ENCODE measurements at places on chromosomes 2 and 18.

DNA sequence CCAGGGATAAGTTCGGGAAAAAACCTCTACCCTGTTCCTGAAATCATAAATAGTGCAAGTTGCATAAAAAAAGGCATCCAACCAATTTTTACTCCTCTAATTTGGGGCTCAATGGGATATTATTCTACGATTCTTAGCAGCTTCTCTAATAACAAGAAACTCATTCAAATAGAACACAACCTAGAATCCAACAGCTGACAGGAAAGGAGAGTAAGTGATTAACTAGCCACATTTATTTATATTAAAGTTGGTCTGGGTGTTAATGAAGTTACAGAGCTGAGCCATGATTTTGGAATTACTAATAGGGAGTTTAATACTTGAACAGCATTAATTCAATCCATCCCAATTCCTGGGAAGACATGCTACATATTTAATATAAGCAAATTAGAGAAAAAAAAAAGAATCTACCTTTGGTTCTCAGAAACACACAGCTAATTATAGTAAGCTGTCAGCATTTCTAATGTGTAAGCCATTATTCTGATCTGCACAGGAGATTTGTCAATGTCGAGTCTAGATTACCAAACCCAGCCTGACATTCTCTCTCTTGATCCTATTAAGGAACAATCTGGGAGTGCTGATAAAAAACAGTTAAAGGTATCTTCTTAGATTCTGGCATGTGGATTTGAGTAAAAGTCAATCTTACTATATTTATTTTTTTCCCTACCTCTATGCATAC lies 267.7 kb downstream of the NBAS start:
- H3K4me1 ChIP-seq: no peaks in the 10 kb centered on the region
- DNase-seq: no peak
- H3K36me3 ChIP-seq: peaks cover 6% of the 10 kb centered on the region

DNA sequence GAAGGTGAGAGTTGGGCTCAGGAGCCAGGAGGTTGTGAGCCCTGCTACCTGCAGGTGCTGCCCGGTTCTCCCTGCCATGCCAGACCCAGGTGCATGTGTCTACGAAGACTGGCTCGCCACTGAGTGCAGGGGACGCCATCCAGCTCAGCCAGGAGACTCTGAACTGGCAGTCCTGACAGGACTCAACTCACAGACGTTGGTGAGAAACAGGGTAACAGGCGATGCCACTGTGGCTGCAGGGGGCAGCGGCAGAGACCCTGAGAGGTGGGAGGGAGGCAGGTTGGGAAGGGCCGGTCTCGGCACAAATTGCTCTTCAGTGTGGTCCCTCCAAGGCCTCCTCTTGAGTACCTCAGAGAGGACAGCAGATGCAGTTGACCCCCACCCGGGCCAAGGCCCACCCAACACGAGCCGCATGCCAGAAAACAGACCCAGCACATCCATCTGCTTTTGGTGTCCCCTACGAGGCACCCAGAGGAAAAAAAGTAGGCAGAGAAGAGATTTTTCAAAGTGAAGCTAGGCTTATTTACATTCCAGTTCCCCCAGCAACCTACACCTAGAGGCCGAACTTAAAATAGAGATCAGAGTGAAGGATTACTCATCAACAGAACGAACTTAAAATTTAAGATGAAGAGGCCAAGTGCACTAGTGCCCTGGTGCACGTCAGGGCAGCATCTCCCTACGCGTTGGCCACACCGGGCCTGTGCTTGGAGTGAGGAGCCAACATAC lies 184.8 kb downstream of the SEPTIN10 start:
- DNase-seq: peak; percentile 42
- no peak overlapping the region for H3K27ac ChIP-seq
- H3K27me3 ChIP-seq: no peaks in the 10 kb centered on the region

DNA sequence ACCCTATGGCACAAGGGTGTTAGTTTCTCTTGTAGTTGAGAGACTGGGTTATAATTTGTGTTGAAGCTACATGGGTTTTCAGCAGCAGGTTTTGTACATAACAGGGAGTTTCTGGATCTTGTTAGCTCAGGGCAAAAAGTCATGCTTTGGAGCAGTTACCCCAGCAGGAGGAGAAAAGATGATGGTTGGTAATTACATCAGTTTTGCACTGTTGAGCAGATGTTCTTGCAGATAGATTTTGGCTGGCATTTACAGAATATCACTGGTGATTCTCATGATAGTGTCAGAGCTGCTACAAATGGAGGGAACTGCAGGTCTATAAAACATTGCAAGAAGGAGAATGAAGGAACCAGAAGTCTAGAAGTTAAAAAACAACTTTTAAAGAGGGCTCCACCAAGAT lies 215.2 kb upstream of the ATP5MC3 start:
- H3K27ac ChIP-seq: no peak overlapping the region
- no peak for DNase-seq
- no peak overlapping the region for H3K4me3 ChIP-seq
- no peaks in the 10 kb centered on the region for H3K36me3 ChIP-seq
- no peaks in the 10 kb centered on the region for H3K4me1 ChIP-seq

DNA sequence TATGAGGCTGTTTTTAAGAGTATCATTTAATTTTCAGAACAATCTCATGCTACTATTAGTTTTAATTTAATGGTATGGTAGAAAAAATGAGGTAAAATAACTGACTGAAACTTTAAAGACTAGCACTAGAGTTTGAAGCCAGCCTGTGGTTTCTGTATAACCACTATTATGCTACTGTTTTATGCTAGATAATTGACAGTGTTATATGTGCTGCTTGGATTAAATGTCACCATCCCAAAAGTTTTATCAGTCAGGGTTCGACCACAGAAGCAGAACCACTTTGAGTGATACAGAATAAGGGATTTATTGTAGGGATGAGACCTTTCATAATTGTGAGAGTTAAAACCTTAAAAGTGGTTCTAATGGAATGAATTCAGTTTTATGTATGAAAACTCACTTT lies 271.6 kb downstream of the PTGR3 start:
- no peak overlapping the region for H3K4me3 ChIP-seq
- H3K36me3 ChIP-seq: no peaks in the 10 kb centered on the region
- no peak overlapping the region for H3K27ac ChIP-seq
- no peaks in the 10 kb centered on the region for H3K4me1 ChIP-seq

DNA sequence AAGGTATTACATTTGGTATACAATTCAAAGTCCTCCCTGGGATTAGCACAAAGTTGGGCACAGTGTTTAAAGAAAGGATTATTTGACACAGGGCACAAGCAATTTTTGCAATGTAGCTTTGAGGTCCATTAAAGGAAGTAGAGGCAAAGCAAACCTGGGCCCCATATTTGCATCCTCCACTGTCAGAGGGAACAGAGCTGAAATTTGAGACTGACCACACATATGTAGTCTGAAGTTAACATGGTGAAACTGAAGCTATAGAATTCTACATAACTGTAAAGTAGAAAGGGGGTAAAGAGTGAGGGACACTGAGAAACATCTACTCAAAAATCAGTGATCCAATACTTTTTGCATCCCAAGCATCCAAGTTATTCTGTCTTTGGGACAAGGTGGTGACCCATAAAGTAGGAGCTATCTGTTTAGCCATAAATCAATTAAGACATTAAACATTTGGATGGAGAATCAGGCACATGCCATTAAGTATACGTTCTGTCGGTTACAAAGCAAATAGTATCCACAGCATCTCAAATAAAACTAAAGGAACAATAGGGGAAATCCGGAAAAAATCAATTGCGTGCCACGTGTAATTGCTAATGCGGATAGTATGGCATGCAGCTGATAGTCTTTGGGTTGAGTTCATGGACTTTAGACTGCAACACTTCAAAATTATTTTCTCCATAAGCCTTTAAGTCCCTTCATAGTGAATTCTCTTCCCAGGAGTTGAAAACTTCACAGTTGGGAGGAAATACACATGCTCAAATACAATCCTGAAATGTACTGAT lies 72.6 kb downstream of the PLEKHM3 start:
- H3K4me1 ChIP-seq: no peaks in the 10 kb centered on the region
- DNase-seq: no peak
- H3K36me3 ChIP-seq: no peaks in the 10 kb centered on the region
- no peak overlapping the region for H3K27ac ChIP-seq

- no peaks in the 10 kb centered on the region for H3K36me3 ChIP-seq
- no peaks in the 10 kb centered on the region for H3K27me3 ChIP-seq
- H3K4me1 ChIP-seq: no peaks in the 10 kb centered on the region
- H3K4me3 ChIP-seq: no peak overlapping the region
- peak; percentile 7 for DNase-seq
Measured at GRCh38 chr2:64338910-64339500, 115.0 kb upstream of the LGALSL start.

DNA sequence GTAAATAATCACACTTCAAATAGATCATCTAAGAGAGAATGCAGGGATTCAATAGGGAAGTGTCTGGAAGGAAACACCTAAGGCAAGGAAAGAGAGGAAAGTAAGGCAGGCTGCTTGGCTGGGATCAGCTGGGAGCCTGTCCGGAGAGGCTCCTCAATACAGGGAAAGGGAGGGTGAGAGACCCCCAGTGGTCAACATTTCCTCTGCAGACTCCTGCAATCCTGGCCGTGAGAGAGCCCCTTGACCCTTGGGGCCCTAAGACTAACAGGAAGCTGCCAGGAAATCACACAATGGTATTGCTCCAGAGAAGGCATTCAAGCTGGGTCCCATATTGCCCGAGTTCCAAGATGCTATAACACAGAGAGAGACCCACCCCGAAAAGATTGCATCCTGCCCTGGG lies 549.4 kb downstream of the NYAP2 start:
- no peak overlapping the region for H3K4me3 ChIP-seq
- H3K36me3 ChIP-seq: no peaks in the 10 kb centered on the region
- DNase-seq: no peak
- H3K27me3 ChIP-seq: no peaks in the 10 kb centered on the region
- no peaks in the 10 kb centered on the region for H3K4me1 ChIP-seq

DNA sequence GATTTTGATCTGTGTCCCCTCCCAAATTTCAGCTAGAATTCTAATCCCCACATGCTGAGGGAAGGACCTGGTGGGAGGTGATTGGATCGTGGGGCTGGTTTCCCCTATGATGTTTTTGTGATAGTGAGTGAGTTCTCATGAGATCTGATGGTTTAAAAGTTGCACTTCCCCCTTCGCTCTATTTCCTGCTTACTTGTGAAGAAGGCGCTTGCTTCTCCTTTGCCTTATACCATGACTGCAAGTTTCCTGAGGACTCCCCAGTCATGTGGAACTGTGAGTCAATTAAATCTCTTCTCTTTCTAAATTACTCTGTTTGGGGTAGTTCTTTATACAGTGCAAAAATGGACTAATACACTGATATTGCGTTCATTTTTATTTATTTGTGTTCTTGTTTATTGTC lies 636.8 kb upstream of the LINC00305 start:
- no peaks in the 10 kb centered on the region for H3K27me3 ChIP-seq
- no peaks in the 10 kb centered on the region for H3K4me1 ChIP-seq

GRCh38 chr18:80171054-80171872 lies 62.2 kb downstream of the ADNP2 start:
- DNase-seq: peak; percentile 29

GRCh38 chr2:24048769-24049484 lies 614 bp upstream of the FKBP1B start:
- no peak overlapping the region for H3K27ac ChIP-seq
- peaks cover 7% of the 10 kb centered on the region for H3K27me3 ChIP-seq
- H3K36me3 ChIP-seq: no peaks in the 10 kb centered on the region

- H3K4me3 ChIP-seq: no peak overlapping the region
- no peaks in the 10 kb centered on the region for H3K36me3 ChIP-seq
- no peak overlapping the region for H3K27ac ChIP-seq
- no peak for DNase-seq
- no peaks in the 10 kb centered on the region for H3K4me1 ChIP-seq
Measured at GRCh38 chr2:182115258-182115657, 129.6 kb downstream of the PPP1R1C start.

DNA sequence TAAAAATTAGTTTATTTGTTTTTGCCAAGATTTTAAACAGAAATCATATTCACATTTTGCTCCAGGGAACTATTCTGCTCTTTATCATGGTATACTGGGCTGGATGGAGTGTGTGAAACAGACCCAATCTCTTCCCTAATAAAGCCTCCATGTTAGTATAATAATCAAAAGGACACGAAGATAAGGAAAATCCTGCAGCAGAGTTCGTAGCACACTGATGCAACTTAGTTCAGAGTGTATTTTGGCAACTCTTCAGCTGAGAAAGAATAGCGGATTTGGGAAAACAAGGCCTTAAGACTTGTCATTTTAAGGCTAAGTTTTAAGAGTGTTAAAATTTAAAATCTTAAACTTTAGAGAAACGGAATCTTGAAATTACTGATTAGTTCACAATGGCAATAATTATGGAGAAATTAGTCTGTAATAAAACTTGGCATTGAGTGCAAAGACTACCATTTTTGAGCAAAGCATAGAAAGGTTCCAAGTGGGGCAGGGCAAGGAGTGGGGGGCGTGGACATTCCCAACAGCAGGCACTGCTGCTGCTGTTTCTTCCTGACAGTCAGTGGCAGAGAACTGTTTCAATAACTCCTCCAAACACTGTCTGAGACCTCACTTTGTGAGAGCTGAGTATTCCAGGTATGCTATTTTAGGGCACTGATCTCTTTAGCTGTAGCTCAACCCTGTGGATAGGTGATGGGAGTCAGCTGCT lies 225.0 kb downstream of the HRH4 start:
- H3K4me3 ChIP-seq: no peak overlapping the region
- DNase-seq: no peak
- H3K27ac ChIP-seq: no peak overlapping the region
- H3K4me1 ChIP-seq: no peaks in the 10 kb centered on the region
- no peaks in the 10 kb centered on the region for H3K27me3 ChIP-seq
- H3K36me3 ChIP-seq: no peaks in the 10 kb centered on the region

GRCh38 chr2:7709907-7710306 lies 792.7 kb downstream of the RNF144A start:
- H3K36me3 ChIP-seq: no peaks in the 10 kb centered on the region
- no peak overlapping the region for H3K27ac ChIP-seq
- no peaks in the 10 kb centered on the region for H3K4me1 ChIP-seq

GRCh38 chr2:220473611-220474010 lies 846.2 kb downstream of the SLC4A3 start:
- H3K36me3 ChIP-seq: no peaks in the 10 kb centered on the region
- no peak for DNase-seq
- H3K27ac ChIP-seq: no peak overlapping the region

GRCh38 chr2:74919827-74920226 lies 38.6 kb upstream of the POLE4 start:
- no peak overlapping the region for H3K4me3 ChIP-seq
- H3K27ac ChIP-seq: no peak overlapping the region
- peak; percentile 65 for DNase-seq
- H3K4me1 ChIP-seq: peaks cover 3% of the 10 kb centered on the region
- H3K27me3 ChIP-seq: no peaks in the 10 kb centered on the region

- no peak overlapping the region for H3K27ac ChIP-seq
- H3K4me3 ChIP-seq: no peak overlapping the region
- H3K36me3 ChIP-seq: no peaks in the 10 kb centered on the region
- H3K4me1 ChIP-seq: no peaks in the 10 kb centered on the region
- H3K27me3 ChIP-seq: no peaks in the 10 kb centered on the region
Measured at GRCh38 chr2:148244593-148245292, 223.9 kb downstream of the MBD5 start.

- H3K36me3 ChIP-seq: no peaks in the 10 kb centered on the region
- H3K4me1 ChIP-seq: peaks cover 36% of the 10 kb centered on the region
- no peak for DNase-seq
- no peak overlapping the region for H3K27ac ChIP-seq
- no peaks in the 10 kb centered on the region for H3K27me3 ChIP-seq
- H3K4me3 ChIP-seq: peak overlapping the region; percentile 35
Measured at GRCh38 chr2:2686222-2686621, 355.1 kb upstream of the MYT1L start.
